ENCODE measurements at places on chromosomes 7 and 10.

DNA sequence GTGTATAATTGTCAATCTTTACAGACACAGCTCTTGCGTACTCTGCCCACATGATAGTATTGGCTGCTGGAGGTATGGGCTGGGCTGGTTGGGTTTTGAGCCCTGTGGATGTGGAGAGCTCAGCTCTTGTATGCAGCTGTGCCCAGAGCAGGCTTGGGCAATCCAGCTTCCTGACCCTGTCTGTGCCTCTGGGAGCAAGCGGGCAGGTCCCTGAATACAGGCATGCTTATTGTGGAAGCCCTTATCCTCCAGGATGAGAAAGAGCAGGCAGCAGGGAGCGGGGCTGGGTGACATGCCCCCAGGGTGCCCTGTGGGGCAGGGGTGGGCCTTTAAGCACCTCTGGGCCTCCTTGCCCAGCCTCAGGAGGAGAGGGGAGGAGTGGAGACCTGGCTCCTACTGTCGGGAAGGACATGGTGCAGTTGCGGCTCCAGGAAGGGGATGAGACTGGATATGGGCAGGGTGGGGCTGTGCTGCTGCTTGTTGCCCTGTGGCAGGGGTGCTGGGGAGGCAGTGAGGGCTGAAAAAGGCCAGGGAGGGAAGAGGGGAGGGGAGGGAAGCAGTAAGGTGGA is 32.7 kb upstream of the SH2D4B start:
- no peak for DNase-seq

DNA sequence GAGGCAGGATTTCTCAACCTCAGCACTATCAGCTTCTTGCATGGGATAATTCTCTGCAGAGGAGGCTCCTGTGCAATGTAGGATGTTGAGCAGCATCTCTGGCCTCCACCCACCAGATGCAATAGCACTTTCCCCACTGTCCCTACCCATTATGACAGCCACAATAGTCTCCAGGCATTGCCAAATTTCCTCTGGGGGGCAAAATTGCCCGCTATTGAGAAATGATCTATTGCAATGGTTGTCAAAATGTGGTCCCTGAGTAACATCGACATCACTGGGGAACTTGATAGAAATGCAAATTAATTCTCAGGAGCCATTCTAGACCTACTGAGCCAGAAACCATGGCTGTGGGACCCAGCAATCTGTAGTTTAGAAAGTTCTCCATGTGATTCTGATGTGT is 7.0 kb downstream of the KCNK18 start:
- no peak for DNase-seq

- DNase-seq: no peak
Measured at GRCh38 chr7:143892527-143893300, 9.3 kb downstream of the TCAF1 start.

GRCh38 chr7:148921806-148922205 is 37.7 kb upstream of the EZH2 start:
- no peak for DNase-seq

GRCh38 chr10:29546773-29547313 is 87.9 kb downstream of the SVIL start:
- DNase-seq: no peak

- no peak for DNase-seq
Measured at GRCh38 chr7:95421000-95421846, 13.6 kb downstream of the PON2 start.

GRCh38 chr10:10294881-10295529 is 722.7 kb upstream of the CELF2 start:
- no peak for DNase-seq

GRCh38 chr7:44477938-44478337 is 12.5 kb downstream of the NUDCD3 start:
- no peak for DNase-seq

- no peak for DNase-seq
Measured at GRCh38 chr7:131226514-131226865, 101.2 kb upstream of the MKLN1 start.

GRCh38 chr7:75931680-75932079 is 16.7 kb downstream of the POR start:
- no peak for DNase-seq

- no peak for DNase-seq
Measured at GRCh38 chr10:70324339-70324861, 40.6 kb upstream of the NPFFR1 start.

- no peak for DNase-seq
Measured at GRCh38 chr10:13100349-13101294, 659 bp downstream of the OPTN start.

GRCh38 chr7:78673272-78673671 is 780.2 kb downstream of the MAGI2 start:
- DNase-seq: no peak

- no peak for DNase-seq
Measured at GRCh38 chr10:117165538-117166417, 27.7 kb upstream of the VAX1 start.

GRCh38 chr10:6406220-6407033 is 173.6 kb downstream of the PRKCQ start:
- no peak for DNase-seq

- DNase-seq: no peak
Measured at GRCh38 chr10:43901302-43901701, 252.6 kb upstream of the ZNF32 start.

- no peak for DNase-seq
Measured at GRCh38 chr7:17679458-17679857, 260.8 kb downstream of the SNX13 start.

DNA sequence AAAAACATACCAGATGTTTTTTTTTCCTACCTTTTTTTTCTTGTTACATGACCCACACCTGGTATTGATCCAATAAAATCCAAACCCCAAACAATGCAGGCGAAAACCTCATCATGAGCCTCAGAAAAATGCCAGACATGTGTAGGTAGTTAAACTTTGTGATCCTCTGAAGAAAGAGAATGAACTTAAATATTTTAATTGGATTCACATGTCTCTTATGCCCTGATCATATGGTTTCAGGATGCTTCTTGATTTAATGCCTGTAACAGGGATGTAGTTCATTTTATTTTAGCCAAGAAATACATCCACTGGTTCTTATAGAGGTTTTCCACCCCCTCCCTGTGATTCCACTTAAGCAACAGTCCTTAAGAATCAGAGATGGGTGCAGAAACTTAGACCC is 451.6 kb downstream of the TYW1 start:
- DNase-seq: no peak

- DNase-seq: no peak
Measured at GRCh38 chr7:141210862-141211261, 137.0 kb downstream of the TMEM178B start.

GRCh38 chr7:106278695-106279094 is 6.1 kb downstream of the NAMPT start:
- no peak for DNase-seq

GRCh38 chr7:16419859-16420258 is 1.5 kb downstream of the CRPPA start:
- no peak for DNase-seq

DNA sequence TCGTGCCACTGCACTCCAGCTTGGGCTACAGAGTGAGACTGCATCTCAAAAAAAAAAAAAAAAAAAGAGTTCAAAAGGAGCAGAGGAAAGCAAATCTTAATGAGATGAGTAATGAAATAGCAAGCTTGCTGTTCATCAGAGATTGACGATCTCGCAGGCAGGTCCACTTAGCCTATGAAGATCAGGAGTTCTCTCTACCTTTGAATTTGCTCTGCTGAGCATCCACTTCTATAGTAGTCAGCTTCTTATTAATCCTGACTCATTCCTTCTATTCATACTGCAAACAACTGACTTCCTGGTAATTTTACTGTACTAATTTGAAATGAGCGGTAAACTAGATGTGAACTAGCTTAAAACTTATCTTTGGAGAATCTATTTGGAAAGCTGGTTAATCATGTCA is 1014.6 kb downstream of the GATA3 start:
- no peak for DNase-seq

DNA sequence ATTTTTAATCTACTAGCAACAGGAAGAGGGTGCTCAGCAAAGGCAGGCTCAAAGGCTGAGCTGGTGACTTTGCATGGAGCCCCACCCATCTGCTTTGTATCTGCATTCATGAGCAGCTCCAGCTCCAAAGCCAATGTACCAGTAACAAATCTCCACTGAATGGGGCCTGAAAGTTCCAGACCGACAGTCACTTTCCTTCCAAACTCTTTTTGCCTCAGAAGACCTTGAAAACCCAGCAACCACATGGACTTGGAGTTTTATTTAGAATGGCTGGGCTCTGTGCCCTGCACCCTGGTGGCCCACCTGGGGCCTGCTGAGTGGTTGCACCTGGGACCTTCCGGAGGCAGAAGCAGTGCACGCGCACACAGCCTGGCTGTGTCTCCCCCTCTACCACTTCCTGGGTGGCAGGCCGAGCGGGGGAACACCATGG is 195.0 kb upstream of the PLXNA4 start:
- no peak for DNase-seq

DNA sequence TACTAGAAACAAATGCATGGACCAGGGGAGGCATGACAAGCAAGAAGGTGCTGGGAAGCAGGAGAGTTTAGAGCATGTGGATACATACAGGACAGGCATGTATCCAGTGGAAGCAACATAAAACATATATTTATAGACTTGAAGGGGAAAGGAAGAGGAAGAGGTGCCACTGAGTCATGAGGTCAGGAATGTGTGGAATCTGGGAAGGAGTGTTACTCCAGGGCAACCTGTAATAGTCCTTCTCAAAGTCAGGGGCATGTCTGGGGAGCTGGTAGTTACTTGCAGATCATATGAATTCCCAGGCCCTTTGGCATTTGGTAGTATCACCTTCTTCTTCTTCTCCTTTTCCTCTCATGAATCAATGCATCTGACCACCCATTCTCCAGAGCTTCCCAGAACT is 246.6 kb downstream of the XPNPEP1 start:
- DNase-seq: no peak

DNA sequence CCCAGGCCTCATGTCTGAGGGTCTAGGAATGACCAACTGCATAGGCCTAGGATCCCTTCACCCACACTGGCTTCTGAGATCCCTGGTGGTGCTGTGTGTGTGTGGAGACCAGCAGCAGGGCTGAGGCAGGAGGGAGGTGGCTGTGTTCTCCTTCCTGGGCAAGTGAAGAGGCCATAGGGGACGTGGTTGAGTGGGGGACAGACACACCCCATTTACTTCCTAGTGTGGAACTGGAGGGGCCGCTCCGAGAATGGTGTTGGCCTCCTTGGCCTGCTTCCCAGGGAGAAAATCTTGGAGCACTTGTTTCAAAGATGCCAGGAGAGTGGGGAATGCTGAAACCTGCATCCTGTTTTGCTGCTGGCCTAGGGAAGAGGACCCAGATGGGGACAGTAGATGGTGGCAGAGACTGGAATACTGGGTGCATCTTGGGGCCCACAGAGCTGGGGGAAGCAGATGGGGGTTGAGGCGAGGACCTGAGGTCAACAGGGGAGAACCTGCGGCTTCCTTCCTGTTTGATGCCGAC is 19.1 kb downstream of the UBTD1 start:
- DNase-seq: no peak

- no peak for DNase-seq
Measured at GRCh38 chr10:103676058-103676785, 179.2 kb downstream of the SH3PXD2A start.

DNA sequence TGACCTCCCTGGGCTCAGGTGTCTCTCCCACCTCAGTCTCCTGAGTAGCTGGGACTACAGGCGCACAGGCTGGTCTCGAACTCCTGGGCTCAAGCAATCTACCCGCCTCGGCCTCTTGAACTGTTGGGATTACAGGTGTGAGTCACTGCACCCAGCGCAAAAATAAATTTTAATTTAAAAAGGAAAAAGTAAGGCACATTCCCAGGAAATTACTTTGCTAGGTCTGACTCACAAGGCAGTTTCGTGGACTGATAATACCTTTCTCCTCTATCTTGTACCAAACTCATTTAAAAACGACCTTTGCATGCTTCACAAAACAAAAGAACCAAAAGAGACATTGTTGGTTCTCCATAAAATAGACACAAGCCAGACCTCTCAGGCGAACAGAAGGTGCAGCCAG is 29.7 kb downstream of the PARP12 start:
- DNase-seq: no peak

- DNase-seq: no peak
Measured at GRCh38 chr10:77505431-77506334, 131.9 kb downstream of the KCNMA1 start.

- DNase-seq: no peak
Measured at GRCh38 chr7:147861058-147861716, 729.4 kb upstream of the C7orf33 start.

- DNase-seq: no peak
Measured at GRCh38 chr7:55124989-55125875, 106.4 kb downstream of the EGFR start.

DNA sequence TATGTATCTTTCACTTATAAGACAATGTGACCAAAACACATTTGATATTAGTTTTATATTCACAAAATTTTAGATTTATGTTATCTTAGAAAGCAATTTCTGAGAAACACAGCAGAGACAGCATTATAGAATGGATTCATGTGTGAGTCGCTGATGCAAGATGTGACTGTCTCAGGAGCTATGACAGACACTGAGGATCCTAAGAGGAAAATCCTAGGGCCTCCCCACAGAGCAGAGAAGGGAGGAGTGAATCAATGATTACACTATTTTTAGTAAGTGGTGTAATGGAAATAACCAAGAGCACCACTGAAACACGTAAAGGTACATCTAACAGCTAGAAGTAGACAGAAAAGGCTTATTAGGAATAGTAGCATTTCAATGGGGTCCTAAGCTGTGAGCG is 204.0 kb upstream of the PTN start:
- DNase-seq: no peak

DNA sequence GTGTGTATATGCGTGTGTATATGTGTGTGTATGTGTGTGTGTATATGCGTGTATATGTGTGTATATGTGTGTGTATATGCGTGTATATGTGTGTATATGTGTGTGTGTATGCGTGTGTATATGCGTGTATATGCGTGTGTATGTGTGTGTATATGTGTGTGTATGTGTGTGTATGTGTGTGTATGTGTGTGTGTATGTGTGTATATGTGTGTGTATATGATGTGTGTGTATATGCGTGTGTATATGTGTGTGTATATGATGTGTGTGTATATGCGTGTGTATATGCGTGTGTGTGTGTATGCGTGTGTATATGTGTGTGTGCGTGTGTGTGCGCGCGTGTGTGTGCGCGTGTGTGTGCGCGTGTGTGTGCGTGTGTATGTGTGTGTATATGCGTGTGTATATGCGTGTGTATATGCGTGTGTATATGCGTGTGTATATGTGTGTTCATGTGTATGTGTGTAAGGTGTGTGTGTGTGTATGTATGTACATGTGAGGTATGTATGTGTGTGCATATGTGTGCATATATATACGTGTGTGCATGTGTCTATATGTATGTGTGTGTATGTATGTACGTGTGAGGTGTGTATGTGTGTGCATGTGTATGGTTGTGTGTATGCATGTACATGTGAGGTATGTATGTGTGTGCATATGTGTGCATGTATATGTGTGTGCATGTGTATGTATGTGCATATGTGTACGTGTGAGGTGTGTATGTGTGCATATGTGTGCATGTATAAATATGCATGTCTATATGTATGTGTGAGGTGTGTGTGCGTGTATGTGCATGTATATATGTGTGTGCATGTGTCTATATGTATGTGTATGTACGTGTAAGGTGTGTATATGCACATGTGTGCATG is 6.0 kb downstream of the UCN3 start:
- no peak for DNase-seq

- no peak for DNase-seq
Measured at GRCh38 chr10:112208997-112209396, 25.4 kb upstream of the GPAM start.
